ENCODE measurements at places on chromosomes 4 and X.

DNA sequence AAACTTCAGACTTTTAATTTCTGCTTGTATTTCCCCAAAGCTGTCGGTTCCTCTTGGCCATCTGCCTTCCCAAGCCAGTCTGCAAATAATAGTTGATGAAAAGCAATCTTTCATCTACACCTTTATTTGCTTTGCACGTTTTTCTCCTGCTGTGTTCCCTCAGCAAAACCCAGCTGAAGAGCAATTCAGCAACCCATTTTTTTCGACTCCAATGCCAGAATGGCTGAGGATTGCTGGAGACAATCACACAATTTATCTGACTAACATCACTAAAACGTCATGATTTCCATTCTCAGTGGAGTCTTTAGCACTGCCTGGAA lies 94.3 kb downstream of the GPRIN3 start:
- no peak for DNase-seq

- no peak for DNase-seq
Observed at GRCh38 chr4:84563002-84563401, 19.9 kb upstream of the CDS1 start.

- DNase-seq = no peak
Observed at GRCh38 chr4:98558471-98559169, 99.8 kb downstream of the TSPAN5 start.

DNA sequence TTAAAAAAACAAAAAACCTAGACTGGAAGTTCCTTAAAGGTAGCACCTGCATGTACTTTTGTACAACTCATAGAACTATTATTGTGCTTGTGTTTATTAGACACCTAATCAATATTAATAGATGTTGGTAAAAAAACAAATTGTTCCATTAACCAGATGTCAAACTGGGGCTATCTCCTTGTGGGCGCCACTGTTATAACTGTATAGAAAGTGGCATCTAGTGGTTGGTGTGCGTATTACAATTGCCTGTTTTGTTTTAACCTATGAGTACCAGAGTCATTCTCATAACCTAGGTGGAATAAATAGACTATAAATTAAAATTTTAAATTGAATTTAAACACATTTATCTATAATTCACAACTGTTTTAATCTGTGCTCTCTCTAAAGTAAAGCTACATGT lies 97.4 kb downstream of the COL4A5 start:
- DNase-seq = peak; percentile 8

GRCh38 chr4:147284256-147284835 lies 196.6 kb upstream of the EDNRA start:
- DNase-seq = no peak

- no peak for DNase-seq
Observed at GRCh38 chrX:124573468-124573867, 227.1 kb downstream of the SH2D1A start.

DNA sequence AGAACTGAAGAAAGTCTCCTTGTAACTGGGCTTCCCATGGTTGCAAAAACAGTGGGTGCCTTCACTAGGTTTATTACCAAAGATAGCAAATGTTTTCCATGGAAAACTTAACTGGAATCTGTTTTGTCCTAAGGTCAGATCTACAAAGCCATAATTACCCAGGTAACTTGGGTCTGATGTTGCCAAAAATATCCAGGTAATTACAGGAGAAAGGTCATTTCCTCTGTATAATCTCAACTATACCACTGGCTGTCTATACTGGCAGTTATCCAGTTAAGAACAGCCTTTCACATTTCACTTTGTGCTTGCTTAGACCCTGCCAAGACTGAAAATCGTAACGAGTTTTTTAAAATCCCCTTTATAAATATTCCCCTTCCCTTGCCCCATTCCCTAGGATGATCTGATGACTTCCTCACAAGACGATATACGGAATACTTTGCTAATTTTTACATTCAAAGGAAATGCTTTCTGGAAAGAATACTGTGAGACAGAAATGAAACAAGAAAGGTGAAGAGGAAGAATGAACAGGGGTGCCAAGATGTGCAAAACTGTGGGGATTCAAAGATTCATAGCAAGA lies 105.5 kb downstream of the MAML3 start:
- DNase-seq = no peak

GRCh38 chr4:81136161-81136905 lies 78.7 kb downstream of the PRKG2 start:
- no peak for DNase-seq

DNA sequence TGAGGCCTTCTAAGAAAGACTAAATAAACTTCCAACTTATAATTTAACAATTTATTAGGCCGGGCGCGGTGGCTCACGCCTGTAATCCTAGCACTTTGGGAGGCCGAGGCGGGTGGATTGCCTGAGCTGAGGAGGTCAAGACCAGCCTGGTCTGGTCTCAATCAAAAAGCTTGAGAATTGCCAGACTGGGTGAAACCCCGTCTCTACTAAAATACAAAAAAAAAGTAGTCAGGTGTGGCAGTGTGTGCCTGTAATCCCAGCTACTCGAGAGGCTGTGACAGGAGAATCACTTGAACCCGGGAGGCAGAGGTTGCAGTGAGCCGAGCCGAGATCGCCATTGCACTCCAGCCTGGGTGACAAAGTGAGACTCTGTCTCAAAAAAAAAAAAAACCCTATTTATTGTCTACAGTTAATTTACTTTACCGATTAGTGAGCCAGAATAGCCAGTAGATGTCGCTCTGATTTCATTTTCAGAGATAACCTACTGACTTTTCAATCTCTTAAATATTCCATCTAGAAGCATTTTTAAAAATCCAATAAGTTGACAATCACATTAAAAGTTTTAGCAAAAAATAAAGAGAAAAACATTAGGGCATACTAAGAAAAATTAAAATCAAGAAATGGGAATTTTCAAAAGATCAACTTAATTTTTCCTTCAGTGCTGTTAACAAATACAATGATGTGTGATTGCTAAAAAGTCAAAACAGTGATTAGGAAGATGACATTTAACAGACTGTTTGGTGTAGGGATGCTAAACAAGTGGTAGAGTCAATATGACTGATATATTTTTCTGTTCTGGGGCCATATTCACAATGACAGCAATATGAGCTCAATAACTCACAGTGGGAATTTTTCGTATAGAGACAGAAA lies 4.3 kb upstream of the SHROOM3 start:
- peak; percentile 60 for DNase-seq

DNA sequence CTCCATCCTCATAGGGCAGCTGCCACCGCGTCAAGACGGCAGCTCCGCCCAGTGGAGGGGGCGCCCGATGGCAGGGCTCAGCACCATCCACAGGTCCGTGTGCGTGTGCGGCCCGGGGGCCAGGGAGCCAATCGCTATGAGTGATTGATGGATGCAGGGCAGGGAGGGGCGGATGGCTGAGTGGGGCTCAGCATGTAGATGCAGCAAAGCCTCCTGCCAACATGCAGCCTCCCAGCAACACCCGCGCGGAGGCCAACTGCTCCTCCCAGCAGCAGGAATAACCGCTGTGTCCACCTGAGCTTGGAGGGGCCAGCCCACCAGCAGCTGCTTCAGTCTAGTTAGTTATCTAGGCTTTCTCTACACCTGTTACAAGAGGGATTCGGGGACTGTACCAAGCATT lies 77.4 kb downstream of the MTMR1 start:
- DNase-seq = no peak

- no peak for DNase-seq
Observed at GRCh38 chrX:53323196-53323595, 41.8 kb upstream of the IQSEC2 start.

DNA sequence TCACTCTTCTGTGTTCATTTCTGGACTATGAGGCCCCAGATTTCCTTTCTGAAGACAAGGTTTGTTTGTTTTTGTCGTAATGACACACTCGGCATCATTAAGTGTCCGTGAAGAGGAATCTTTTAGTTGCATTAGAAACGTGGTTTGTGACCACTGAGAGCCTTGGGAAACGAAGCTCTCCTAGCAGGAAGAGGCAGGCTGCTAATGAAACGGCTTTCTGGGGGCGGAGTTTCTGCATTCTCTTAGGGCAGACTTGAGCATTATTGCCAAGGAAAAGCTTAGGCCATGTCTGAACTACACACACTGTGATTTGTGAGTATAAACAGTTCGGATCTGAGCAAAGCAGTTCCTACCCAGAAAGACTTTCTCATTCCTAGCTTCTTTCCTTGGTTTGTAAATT lies 64.0 kb downstream of the SOX3 start:
- peak; percentile 14 for DNase-seq

- peak; percentile 78 for DNase-seq
Observed at GRCh38 chr4:186887291-186887700, 163.6 kb upstream of the FAT1 start.

DNA sequence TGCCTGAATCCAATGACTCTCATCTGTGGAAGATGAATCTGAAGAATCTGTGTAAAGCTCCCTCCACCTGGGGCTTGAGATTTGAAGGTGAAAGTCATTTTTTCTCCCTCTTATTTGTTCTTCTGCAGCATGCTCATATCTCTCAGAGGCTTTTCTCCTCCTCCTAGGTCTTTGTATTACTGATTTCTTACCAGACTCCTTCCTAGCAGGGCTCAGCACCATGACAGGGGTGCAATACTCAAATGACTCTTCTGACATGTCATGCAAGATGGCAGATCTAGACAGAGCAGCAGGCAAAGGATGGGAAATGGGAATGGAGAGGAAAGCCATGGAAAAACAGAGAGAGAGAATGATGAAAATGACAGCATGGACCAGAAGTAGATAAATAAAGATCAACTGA lies 118.3 kb downstream of the TMA16 start:
- DNase-seq = no peak

GRCh38 chr4:110735686-110736085 lies 112.8 kb upstream of the PITX2 start:
- DNase-seq = no peak

DNA sequence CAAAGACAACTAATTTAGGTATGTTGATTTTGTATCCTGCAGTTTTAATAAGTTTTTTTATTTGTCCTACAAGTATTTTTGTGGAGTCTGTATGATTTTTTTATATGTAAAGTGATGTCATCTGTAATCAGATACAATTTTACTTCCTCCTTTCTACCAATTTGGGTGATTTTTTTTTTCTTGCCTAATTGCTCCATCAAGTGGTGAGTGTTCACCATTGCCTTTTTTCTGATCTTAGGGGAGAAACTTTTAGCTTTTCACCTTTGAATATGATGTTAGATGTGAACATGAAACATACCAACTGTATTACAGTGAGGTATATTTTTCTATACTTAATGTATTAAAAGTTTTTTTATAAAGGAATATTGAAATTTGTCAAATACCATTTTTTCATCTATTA lies 362.3 kb downstream of the PABPC4L start:
- DNase-seq = no peak

- DNase-seq = no peak
Observed at GRCh38 chr4:94352163-94352562, 9.5 kb upstream of the HPGDS start.

DNA sequence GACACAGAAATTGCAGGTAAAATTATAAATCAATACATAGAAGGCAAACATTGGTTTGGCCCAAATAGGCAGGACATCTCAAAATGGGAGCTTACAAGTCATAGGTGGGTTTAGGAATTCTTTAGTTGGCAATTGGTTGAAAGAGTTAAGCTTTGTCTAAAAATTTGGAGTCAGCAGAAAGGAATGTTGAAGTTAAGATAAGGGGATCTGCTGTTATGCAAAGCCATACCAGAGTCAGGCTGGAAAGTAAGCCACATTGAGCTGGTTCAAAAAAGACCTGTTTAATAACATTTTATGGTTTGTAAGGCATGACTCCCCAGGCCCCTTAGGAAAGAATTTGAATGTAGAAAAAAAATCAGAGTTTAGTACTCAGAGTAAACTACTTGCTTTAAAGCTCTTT lies 92.6 kb downstream of the IL13RA2 start:
- DNase-seq = no peak

DNA sequence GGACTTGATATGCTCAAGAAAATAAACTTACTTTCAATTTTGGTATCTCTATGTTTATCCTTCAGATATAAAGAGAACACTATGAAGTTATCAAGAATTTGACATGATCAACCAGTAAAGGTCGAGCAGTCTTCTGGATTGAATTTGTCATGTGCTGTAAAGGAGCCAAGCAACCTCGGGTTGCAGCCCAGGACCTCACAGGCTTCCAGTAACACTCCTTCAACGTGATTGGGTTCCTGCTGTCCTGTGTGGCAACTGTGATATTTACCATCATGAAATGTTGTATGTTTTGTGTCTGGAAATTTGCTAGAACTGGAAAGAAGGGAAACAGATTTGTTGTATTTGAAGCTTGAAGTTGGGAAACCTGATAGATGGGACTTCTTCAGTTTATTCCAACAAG lies 52.0 kb upstream of the UGT2B7 start:
- no peak for DNase-seq

GRCh38 chr4:111323916-111324315 lies 701.0 kb upstream of the PITX2 start:
- DNase-seq = no peak

DNA sequence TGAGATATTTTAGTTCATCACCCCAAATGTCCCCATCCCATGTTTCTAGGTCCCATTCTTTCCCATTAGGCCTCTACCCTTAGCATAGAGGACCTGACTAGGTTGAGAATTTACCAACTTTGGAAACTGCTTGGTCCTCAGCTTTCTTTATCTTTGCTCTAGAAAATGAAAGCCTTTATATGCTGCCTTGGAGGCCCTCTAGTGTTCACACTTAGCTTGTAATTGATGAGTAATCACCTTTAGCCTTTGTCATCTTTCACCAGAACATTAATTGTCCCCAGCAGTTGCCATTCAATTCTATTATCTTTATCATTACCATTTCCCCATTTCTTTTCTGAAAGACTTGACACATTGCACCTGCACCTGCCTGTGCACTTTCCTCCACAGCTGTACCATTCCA lies 589.2 kb upstream of the NR3C2 start:
- no peak for DNase-seq

- no peak for DNase-seq
Observed at GRCh38 chr4:38601244-38601915, 62.6 kb upstream of the KLF3 start.

- peak; percentile 93 for DNase-seq
Observed at GRCh38 chr4:73653695-73654106, 33.5 kb upstream of the RASSF6 start.

- DNase-seq = peak; percentile 24
Observed at GRCh38 chr4:95092766-95093165, 335.0 kb downstream of the BMPR1B start.

DNA sequence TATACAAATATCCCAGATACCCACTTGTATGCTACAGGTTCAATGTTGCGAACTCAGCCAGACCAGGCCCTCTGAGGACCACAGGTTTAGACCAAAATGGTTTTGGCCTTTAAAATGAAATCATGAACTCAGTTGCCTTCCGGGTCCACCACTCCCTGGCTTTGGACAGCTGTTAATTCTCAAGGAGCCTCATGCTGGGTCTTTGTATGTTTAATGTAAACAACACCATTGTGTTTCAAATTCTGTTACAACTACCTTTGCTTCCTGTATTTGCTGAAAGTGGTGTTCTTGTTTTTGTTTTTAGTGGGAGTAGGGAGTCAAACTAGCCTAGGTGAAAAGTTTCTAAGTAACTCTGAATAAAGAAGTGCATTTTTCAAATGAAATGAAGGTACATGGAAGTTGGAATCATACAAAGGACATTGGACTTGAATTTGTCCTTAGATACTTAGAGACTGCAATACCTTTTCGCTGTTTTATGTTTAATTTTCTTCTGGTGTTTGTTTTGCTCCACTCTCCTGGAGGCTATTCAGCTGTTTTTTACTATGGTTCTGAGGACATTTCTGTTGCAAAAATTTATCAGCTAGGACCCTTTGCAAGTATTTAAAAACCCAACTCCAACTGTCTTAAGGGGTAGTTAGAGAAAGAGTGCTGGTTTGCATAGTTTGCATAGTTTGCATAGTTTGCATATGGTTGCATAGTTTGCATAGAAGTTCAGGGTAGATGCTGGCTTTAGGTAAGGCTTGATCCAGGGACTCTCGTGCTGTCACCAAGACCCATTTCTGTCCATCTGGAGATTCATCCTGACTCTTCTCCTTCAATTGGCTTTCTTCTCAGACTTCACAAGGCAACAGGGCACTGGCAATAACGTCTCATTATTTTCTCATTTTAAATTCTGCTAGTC lies 70.1 kb downstream of the MID1IP1 start:
- DNase-seq = no peak
